ENCODE measurements at places on chromosomes 7 and 10.

- DNase-seq, result no peak
Observed at GRCh38 chr10:126997801-126998590, 92.8 kb downstream of the DOCK1 start.

- DNase-seq, result no peak
Observed at GRCh38 chr10:130497056-130498010, 361.1 kb downstream of the GLRX3 start.

- no peak for DNase-seq
Observed at GRCh38 chr7:116236020-116236630, 25.8 kb downstream of the TES start.

GRCh38 chr10:50395271-50395670 is 144.0 kb upstream of the ASAH2 start:
- DNase-seq, result no peak

GRCh38 chr7:85079434-85079833 is 107.4 kb downstream of the SEMA3D start:
- no peak for DNase-seq

DNA sequence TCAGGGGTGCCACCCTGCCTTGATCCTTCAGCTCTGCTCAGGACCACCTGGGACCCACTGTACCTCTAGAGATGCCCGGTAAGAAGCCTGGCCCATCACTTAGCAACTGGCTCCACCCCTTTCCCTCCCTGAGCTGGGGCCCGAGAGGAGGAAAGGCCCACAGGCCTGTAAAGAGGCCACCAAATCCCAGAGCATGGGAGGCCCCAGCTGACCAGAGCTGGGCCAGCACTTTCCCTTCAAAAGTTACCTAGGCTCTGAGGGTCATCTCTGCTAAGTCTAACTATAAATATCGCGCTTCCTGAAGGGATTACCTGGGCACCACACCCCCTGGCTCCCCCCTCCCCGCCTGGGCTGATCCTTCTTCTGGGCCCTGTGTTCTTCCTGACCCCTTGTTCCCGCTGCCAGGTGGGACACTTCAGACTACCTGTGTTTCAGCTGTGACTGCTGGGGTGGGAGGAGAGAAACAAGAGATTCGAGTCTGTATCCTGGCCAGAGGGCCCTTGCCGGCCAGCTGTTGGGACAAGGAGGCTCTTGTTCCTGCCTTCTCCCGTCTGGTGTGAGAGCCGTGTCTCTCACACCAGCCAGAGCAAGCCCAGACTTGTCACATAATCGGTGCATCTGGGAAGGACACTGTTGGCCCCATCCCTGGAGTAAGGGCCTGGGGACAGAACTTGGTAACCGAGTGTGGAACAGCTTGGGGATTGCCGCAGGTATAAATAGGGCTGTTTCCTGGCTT is 22.8 kb upstream of the ANKRD2 start:
- DNase-seq, result peak; percentile 42

DNA sequence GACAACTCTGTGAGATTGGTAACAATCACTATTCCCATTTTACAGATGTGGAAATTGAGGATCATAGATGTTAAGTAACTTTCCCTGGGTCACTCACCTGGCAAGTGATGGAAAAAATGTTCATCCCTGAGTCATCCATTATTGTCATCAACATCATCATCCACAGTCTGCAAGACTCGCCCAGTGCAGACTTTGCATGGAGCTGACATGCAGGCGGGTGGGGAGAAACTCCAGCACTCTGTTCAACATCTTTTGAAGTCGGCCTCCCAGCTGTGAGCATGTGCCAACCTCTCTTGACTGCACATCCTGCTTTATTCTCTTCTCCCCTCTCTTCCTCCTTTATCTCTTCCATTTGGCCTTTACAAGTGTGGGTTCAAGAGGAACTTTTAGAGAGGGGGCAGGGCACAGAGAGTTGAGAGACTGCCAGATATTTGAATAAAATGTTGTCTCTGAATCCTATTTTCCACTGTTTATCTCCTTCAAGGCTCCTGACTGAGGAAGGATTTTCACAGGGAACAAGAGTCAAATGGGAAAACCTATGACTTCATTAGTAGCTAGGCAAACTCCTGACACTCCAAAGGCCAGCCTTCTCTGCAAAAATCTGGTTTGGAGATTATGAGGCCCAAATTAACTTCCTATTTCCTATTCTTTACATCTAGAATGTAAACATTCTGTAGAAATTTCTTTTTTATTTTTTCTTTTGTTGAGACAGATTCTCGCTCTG is 283.7 kb upstream of the PODXL start:
- no peak for DNase-seq

DNA sequence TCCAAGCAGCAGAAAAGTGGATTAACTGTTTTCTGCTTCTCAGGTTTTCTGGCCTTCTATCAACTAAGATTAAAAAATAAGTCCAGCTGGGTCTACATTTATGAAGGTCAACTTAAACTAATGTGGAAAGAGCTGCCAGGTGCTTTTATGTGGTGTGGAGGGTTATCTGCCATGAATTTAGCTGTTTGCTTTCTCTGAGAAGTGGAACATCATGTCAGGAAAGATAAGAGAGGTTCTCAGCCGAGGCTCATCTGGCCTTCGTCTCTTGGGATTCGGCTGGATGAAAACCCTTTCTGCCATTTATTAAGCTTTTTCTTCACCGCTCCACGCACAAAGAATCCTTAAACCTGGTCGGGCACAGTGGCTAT is 5.5 kb downstream of the PTPRN2 start:
- no peak for DNase-seq

DNA sequence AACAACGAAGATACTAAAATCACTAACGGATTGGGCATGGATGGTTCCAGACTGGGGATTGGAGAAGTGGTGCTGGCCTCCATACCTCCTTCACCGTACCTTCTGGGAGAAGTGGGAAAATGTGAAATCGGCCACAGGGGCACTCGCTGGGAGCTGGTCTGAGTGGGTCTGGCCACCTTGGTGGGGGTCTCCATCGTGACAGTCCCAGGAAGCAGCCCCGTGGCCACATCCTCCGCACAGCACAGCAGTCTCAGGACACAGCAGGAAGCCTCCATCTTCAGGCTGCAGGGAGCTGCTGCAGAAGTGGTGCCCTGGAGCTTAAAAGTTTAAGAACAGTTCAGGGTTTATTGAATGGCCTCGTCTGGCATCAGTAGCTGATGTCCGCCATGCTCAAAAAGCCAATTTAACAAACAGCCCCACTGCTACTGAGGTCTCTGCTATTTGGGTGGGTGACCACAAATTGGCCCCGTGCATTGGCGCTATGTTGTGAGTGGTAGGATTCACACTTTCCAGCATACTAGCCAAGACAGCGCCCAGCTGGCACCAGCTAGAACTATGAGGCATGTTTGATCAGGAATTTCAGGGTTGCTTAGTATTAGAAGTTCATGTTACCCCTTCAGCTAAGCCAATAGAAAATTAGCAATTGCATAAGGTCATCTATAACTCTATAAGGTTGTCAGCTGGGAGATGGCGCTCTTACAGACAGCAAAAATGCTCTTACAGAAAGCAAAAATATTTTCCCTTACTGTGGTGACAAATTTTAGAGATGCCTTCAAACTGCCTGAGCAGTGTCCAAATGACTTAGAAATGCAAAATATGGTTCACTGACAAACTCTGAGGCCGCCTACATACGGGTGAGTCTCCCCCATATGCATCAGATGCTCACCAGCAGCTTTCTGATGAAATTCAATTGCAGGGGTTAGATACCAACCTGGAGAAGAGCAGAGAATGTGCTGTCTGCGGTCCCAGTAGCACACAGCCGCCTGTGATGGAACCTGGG is 17.0 kb downstream of the PKD1L1 start:
- DNase-seq, result no peak

GRCh38 chr10:119667562-119668328 is 16.6 kb downstream of the BAG3 start:
- no peak for DNase-seq

DNA sequence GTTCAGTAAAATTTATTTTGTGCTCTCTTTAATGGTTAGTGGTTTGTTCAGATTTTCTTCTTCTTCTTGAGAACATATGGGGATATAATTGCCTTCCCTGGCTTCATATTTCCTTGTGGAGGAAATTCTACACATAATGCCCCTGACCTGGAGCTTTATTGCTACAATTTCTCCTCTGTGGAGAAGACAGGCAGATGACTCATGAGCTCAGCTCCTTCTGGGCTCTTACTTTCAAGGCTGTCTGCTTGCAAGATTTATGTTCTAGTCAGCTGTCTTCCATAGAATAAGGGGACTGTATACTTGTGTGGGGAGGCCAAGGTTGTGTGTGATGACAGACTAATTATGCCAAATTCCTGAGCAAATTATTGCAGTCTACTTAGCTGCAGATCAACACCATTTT is 1.6 kb downstream of the LRRD1 start:
- DNase-seq, result peak; percentile 64

- DNase-seq, result no peak
Observed at GRCh38 chr10:15169555-15170401, 1.3 kb upstream of the NMT2 start.

- DNase-seq, result no peak
Observed at GRCh38 chr10:79405995-79406515, 39.4 kb downstream of the ZCCHC24 start.

DNA sequence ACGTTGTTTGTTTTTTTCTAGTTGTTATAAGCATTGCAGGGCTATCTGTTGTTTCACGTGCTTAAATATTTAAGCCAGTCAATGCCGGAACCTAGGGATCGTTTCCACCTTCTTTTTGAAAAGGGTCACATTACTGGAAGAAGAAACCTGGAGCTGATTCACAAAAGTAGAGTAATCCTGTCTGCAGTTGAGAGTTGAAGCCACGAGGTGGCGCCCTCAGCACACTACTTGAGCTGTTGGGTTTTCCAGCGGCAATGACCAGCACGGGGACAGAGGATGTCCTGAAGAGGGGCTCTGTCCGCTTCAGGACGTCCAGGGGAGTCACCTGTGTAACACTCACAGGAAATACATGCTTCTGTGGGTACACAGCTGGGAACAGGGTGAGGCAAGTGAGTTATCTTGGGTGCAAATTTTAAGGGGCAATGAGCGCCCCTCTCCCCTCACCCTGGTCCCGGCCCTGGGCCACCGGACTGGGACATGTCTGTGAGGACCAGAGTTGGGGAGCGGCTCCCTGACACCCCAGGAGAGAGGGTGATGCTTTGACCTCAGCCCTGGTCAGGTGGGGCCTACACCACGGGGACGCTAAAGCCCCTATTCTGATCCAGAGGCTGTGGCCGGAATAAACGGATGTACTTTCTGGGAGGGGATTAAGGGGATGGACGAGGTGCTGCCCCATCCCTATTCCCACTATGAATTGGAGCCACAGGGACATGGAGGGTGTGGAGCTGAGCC is 26.3 kb upstream of the WDFY4 start:
- peak; percentile 21 for DNase-seq

GRCh38 chr10:77987671-77988255 is 41.6 kb downstream of the POLR3A start:
- no peak for DNase-seq

- DNase-seq, result no peak
Observed at GRCh38 chr7:11988186-11988585, 156.2 kb upstream of the THSD7A start.

DNA sequence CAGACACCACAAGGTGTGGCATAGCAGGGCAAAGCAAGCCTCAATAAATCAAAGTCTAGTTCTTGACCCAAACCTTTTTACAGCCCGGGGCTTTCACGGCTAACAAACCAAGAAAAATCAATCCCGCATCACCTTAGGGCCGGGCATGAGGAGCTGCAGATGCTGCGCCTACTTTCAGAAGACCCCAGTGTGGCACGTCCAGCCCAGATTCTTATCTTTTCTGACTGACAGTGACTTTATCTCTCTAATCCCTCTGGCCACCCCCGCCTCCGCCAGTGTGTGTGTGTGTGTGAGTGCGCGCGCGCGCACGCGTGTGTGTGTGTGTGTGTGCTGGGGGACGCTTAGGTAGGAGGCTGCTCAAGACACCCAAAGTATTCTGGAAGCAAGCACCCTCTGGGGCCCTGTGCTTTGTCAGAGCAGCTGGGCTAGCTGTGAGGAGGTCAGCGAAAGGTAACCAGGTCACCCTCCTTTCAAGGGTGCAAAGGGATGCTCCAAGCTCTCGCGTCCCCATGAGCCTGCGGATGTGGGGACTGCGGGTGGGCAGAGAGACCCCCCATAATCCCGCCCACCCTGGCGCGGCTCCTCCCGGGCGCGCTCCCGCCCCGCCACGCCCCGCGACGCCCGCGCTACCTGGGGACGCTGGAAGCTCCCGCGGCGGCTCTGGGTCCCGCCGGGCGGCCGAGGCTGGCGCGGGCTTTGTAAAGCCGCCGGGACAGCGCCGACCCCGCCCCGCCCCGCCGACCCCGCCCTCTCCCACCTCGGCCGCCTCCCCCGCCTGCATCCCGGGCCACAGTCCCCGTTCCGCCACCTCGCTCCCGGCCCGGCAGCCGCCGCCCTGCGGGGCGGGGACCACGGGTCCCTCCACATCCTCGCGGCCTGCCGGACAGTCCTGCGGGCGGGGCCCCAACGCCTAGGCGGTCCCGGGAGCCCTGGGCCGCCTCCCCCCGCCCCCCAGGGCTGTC is 57.1 kb upstream of the RHOBTB1 start:
- DNase-seq, result no peak

DNA sequence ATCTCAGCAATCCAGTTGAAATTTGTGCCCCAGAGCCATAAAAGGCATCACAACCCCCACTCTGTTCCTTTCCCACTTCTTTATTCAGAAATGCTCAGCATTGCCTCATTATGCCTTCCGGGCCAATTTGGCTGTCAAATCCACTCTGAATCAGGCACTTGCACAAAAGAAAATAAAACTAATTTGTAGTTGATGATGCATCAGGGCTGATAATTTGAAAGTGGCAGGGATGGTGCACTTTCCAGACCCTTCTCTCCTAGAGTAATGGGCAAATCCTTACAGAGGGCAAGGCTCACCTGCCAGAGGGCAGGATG is 147.9 kb upstream of the PDE1C start:
- no peak for DNase-seq
